ENCODE measurements at places on chromosomes 6 and 20. TPM values are rescaled to one million over a fixed set of nuclear protein-coding genes. Genes with fewer than 3 reads are reported as not detected.

THBD gene
- total RNA-seq: 50.0 TPM

- no peak for DNase-seq
Observed at GRCh38 chr20:12207875-12208274, 290.2 kb downstream of the BTBD3 start.

DNA sequence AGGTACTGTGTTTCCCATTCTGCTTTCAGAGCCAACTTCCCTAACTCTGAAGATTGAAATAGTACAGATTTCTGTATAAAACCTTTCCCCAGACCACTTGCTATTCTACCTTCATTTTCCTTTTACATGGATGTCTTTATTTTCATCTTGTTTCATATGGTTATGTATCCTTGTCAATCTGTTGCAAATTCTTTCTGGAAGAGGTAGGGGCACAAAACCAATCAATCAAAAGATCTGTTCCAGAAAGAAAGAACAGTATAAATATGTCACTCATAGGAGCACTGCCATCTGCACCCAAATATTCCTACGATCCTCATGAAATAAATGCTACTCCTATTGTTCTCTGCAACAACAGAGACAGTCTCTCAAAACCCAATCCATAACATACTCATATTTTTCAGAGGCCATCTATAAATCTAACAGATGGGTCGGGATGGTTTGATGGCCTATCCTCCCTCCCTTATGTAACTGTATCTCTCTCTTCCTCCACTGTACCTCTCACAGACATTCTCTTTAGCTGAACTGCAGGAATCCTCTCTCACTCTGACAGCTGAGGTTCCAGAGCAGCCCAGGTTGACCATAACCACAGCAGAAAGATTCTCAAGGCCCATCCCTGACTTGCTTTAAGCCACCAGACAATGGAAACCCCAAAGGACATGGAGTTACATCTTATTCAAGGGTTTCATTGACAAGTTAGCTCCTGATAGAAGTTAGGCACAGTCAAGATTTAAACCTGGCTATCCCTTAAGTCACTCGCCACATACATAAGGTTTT, 112.8 kb downstream of the ZMYND8 start:
- DNase-seq: no peak

PLN gene
- 158 TPM for total RNA-seq

DNA sequence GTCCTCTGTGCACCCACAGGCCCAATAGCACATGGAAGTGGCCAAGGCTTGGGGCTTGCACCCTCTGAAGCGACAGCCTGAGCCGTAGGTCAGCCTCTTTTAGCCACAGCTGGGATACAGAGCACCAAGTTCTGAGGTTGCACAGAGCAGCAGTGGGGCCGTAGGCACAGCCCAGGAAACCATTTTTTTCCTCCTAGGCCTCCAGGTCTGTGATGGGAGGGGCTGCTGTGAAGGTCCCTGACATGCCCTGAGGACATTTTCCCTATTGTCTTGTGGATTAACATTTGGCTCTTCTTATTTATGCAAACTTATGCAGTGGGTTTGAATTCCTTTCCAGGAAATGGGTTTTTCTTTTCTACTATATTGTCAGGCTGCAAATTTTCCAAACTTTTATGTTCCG, 878.7 kb upstream of the MAN1A1 start:
- DNase-seq: no peak

DNA sequence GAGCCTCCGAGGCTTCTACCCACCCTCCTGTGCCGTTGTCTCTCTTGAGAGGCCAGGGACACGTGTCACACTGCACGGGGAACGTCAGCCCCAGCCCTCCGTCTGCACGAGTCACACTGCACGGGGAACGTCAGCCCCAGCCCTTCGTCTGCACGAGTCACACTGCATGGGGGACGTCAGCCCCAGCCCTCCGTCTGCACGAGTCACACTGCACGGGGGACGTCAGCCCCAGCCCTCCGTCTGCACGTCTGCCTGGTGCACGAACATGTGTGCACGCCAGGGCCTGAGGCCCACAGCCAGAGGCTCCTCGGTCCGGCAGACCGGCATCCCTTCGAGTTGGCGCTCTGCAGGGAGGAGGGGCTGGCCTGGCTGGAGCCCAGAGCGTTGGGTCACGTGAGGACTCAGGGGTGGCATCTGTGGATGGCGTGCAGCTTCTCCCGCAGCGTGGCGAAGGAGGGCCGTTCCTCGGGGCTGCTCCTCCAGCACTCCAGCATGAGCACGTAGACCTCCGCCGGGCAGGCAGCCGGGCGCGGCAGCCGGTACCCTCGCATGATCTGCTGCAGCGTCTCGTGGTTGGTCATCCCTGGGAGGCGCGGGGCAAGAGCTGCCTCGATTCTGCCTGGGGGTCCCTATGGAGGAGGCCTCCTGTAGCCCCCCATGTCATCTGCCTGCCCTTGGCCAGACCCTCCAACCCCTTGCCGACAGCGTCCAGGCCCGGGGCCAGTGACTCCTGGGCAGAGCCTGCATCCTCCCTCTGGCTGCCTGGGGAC, 3.4 kb upstream of the PTK6 start:
- no peak for DNase-seq

BCKDHB gene
- total RNA-seq: 6.7 TPM

DNA sequence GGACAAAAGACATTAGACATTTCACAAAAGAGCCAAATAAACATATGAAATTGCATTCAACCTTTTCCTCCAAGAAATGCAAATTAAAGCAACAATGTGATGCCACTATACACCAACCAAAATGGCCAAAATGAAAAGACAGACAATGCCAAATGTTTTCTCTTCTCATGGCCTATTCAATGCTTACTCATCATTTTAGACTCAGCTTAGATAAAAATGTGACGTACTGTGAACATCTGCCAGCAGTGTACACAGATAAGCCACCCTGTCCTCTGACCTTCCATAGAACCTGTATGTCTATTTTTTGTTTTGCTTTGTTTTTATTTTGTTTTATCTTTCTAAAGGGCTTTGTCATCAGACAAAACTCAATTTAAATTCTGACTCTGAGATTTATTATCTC, 385.2 kb downstream of the FRK start:
- DNase-seq: no peak

GRCh38 chr20:53444401-53445149, 149.1 kb downstream of the ZNF217 start:
- DNase-seq: no peak

DNA sequence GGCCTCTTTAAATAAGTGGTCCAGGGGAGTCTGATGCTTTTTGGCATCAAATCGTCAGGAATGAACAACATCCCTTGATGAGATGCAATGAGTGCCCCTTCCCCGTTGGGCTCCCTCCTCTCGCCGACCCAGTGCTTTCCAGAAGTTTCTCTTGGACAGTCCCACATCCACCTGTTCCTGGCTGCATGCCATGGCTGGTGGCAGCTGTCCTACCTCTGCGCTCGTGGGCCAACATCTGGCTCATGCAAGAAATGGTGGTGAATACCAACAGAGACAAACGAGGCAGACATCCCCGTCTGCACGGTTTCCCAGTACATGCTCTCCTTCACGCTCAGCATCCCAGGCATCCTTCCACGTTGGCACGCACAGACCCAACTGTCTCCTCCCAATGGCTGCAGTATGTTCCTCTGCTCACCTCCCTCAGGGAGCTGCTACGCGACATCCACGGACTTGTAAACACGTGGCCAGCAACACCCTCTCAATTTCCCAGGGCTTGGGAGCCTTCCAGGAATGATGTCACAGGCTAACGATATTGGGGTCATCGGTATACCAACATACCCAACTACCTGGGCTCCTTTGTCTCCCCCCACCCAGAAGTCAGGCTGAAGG, 37.5 kb downstream of the PPP1R3G start:
- no peak for DNase-seq

DNA sequence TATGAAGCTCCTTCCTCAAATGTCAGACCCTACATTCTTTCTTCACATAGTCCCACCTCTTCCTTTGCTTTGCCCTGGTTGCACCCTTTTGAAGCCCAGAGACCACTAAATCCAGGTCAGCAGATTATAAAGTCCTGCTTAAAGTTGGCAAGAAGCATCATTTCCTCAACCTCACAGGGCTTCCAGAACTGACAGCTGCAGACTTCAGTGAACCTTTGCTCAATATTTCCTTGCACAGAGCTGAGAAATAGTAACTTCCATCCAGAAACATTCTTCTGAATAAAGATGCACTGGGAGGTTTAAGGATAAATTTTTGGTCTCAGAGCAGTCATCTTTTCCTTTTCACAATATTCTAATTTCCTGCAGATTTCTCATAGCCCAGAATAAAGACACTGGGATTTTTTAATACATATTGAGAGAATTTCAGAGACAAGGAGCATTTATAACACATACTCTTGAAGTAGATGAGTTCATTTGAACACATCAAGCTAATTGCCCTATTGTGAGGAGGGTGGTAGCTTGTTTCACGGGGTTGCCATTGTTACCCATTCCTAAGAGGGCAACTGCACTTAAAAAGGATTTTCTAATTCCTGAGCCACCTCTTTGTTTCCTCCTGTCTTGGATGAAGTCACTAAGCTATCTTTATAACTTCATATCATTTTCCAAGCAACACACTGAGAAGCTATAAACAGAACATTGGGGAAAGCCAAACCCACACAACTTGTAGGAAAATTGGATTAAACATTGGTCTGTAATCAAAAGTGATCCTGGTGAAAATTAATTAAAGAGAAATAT, 150.2 kb upstream of the PLN start:
- DNase-seq: no peak

APCDD1L gene
- total RNA-seq: 0.14 TPM

- DNase-seq: no peak
Observed at GRCh38 chr6:131687022-131687421, 14.2 kb downstream of the OR2A4 start.

SMLR1 gene
- total RNA-seq: not detected

DEFB124 gene
- total RNA-seq: not detected

GRCh38 chr6:69019832-69020231, 384.8 kb downstream of the ADGRB3 start:
- no peak for DNase-seq

- DNase-seq: peak; percentile 55
Observed at GRCh38 chr6:158376631-158377081, 64.4 kb downstream of the TULP4 start.

ERMARD gene
- total RNA-seq: 11.0 TPM

CDSN gene
- total RNA-seq: not detected

GRCh38 chr20:13426870-13427269, 205.8 kb downstream of the ISM1 start:
- no peak for DNase-seq

GRCh38 chr6:44920952-44921491, 407.1 kb upstream of the RUNX2 start:
- DNase-seq: no peak

- no peak for DNase-seq
Observed at GRCh38 chr20:46277602-46278001, 30.7 kb downstream of the CDH22 start.

DNA sequence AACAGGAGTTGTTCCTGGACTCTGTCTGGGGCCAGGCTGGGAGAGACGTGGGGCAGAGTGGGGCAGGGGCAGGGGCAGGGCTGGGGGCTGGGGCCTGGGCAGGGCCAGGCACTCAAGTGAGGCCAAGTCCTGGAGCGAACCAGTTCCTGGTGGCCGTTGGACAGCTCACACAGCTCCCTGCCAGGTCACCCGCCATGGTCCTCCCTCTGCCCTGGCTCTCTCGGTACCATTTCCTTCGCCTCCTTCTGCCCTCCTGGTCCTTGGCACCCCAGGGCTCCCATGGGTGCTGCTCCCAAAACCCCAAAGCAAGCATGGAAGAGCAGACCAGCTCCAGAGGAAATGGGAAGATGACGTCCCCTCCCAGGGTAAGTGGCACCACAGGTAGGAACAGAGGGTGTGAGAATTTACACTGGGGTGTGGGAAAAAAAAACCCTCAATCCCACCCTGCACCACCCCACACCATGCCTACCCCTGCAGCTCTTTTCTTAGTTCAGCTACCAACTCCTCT, at the start of gene MCCD1:
MCCD1 (plus strand) TSS at position 142 of the 508 bp plus-strand sequence; CDS start at position 195, 53 bp downstream.
- DNase-seq: no peak

- no peak for DNase-seq
Observed at GRCh38 chr6:5045416-5045815, 39.7 kb upstream of the PPP1R3G start.

DNA sequence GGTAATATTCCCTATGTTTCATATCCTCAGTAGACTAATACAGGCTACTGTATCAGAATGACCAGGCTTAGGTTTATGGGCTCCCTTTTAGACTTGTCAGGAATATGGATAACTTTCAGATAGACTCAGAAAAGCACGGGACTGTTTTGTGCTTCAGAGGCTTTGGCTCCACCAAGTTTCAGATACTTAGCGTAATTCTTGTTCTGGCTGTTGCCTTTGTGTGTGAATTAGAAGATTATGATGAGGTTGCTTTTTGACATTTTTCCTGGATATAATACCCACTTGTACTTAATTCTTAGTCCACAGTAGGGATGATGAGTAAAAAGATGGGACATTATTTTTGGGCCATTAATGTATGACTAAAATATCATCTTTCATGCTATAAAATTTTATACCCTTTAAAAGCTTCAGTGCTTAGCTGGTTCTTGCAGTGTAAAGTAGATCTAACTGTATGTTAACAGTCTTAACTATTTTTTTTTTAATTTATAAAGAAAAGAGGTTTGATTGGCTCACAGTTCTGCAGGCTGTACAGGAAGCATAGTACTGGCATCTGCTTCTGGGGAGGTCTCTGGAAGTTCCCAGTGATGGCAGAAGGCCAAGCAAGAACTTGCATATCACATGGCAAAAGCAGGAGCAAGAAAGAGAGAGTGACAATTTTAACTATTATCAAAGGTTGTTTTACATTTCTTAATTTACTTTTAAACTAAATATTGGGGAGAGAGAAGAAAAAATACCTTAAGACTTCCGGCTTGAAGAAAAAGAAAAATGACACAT, 120.7 kb downstream of the ZFAND3 start:
- DNase-seq: no peak

CST2 gene
- total RNA-seq: not detected

GRCh38 chr20:51493346-51493791, 49.1 kb downstream of the NFATC2 start:
- DNase-seq: no peak

FAM209B gene
- total RNA-seq: 1.3 TPM

DNA sequence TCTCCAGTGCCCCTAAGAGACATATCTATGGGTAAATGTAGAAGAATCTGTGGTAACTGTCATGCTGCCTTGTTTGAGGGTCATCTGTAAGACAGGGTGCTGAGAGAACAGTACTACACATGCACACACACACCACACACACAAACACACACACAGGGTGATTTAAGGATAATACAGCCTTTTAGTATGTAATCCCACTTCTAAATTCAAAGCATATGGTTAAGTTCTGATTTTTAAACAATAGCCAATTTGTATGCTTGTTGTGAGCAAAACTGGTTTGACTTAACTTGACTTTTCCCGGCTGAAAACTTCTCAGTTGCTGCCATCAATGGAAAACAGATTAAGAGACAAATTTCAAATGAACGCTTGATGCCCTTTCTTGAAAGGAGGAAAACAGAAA, 241.8 kb downstream of the ADGRG6 start:
- DNase-seq: no peak

All from psoas muscle (tissue), 8 donors.